ENCODE measurements at places on chromosomes 4 and X.

GRCh38 chr4:16122308-16122711, 38.5 kb upstream of the PROM1 start:
- no peak for DNase-seq

GRCh38 chrX:77446908-77447652, at the start of gene FGF16:
Gene FGF16, plus strand, starts transcription at chrX:77447389. Its CDS starts 286 bp downstream, at chrX:77447675.
- no peak for DNase-seq

DNA sequence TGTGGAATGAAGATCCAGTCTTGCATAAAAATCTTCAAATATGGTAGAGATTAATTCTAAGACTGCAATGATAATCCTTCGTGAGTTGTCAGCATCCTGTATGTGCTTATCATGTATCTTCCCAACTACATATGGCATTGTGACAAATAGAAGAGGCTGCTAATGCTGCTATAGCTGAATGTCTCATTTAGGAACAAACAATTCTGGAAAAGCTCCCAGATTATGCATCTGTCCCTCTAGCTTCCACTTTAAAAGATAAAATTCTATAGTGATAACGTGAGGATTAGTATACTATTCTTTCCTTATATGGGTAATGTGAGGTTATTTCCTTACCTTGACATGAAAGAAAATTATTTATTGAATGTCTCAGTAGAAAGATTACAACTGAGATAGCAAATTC, 930.9 kb downstream of the DMD start:
- no peak for DNase-seq

DNA sequence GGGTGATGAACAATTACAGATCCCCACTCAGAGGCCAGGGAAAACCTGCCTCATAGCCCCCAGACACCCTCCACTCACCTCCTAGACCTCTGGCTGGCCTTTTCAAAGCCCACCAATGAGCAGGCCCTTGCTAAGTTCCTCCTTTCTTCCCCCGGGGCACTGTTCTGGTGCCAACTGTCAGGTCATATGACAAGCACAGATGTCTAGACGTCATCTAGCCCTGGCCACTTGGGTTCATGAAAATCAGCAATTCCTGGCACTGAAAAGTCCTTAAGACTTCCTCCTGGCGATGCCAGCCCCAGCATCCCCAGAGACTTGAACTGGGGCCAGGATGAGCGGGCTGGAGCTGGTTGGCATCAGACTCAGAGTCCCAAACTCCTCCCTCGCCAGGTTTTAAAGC, 115.6 kb upstream of the NALF2 start:
- no peak for DNase-seq

DNA sequence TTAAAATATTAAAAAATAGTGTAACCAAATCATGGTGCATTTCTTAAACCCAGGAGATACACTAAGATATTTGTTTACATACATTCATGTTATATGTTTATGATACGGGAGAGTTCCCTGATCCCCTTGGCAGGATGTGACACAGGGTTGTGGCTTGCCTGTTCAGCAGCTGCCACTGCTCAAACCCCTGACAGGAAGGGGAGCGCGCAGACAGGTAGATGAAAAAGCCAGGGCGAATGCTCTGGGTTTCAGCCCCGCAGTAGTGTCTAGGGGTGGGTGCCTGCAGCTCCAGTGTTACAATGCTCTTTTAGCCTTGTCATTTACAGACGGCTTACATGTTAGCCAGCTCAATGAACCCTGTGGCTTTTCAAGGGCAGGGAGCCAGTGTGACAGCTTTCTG, 1343.8 kb upstream of the IGFBP7 start:
- DNase-seq: no peak
